Lung microvascular endothelial cell (primary cell): ENCODE measurements at places on chromosomes 11 and 22.
A peak's percentile ranks its signal among the peaks of the same experiment; 100 is the strongest.

GRCh38 chr22:29014773-29015172, 46.9 kb downstream of the C22orf31 start:
- DNase-seq, result no peak

- DNase-seq, result no peak
Measured at GRCh38 chr11:117970400-117971024, 15.7 kb upstream of the IL10RA start.

- DNase-seq, result no peak
Measured at GRCh38 chr11:72703267-72704008, 29.2 kb upstream of the PDE2A start.

GRCh38 chr11:8956860-8957259, 7.4 kb downstream of the TMEM9B start:
- DNase-seq, result no peak

DNA sequence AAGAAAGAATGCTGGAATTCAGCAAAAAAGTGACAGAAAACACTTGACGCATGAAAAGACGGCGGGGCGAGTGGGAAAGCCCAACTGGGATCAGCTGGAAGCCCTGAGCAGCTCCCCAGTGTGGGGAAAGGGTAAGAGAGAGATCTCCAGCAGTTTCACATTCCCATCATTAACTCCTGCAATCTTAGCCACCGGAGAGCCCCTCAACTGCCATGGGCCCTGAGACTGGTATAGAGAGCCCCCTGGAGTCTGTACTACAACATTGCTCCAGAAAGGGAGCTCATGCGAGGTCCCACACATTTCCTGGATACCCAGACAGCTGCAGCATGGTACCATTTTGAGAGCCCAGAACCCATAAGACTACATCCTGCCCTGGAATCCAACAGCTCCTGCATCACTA, 31.1 kb downstream of the MRGPRX4 start:
- DNase-seq, result peak; percentile 35

- DNase-seq, result peak; percentile 72
Measured at GRCh38 chr22:50261615-50262459, at the start of gene MAPK12. TSS of gene MAPK12 (minus strand) at chr22:50261683. CDS start at chr22:50261509, 174 bp downstream.
